NK-92 treated with Interleukin-12 subunit alpha and Interleukin-12 subunit beta, amount 100 ng/mL, for 24 hours (cell line): ENCODE measurements at places on chromosomes 2 and 18.

GRCh38 chr2:72014831-72015230 lies 132.8 kb downstream of the CYP26B1 start:
- DNase-seq, result no peak

- no peak for DNase-seq
Observed at GRCh38 chr2:222240676-222241049, 58.1 kb downstream of the PAX3 start.

- no peak for DNase-seq
Observed at GRCh38 chr2:62478093-62478580, 27.9 kb downstream of the TMEM17 start.

- no peak for DNase-seq
Observed at GRCh38 chr2:181311837-181312236, 145.3 kb upstream of the ITGA4 start.

DNA sequence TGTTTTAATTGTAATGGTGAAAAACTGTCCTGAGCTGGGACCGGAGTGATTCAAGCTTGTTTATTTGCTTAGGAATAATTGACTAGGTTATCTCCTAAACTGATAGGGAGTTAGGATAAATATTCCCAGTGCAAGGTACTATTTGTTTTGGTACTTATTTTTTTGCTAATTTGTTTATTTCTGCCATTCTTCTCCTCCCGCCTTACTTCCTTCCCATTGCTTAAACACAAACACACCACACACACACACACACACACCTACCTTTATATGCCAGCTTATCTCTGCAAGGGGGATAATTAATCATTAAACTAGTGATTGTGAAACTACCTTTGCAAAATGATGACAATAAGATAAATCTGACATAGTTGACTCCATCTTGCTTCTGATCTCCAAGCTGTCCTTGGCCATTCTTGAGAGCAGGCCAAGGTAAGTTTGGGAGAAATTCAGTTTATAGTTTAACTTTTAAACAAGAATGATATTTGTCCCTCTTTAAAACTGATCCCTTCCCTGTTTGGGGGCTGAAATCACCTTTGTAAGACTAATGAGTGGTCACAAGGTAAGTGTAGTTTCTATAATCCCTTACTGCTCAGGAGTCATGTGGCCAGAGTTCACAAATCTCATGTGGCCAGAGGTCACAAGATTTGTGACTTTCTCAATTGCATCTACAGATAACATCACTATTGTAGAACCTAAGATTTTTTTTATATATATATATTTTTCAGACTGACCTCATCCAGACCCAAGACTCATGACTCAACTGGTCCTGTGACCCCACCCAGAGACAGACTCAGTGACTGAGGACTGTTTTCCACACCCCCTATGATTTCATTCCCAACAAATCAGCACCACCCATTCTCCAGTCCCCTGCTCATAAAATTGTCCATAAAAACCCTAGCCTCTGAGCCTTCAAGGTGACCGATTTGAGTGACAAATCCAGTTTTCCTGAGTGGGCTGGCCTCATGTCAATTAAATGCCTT lies 83.1 kb upstream of the LRRTM4 start:
- no peak for DNase-seq

GRCh38 chr2:73284296-73285158 lies at the start of gene FBXO41:
Gene FBXO41, minus strand, starts transcription at chr2:73284478. Its CDS starts 14,848 bp downstream, at chr2:73269630.
- peak; percentile 92 for DNase-seq

DNA sequence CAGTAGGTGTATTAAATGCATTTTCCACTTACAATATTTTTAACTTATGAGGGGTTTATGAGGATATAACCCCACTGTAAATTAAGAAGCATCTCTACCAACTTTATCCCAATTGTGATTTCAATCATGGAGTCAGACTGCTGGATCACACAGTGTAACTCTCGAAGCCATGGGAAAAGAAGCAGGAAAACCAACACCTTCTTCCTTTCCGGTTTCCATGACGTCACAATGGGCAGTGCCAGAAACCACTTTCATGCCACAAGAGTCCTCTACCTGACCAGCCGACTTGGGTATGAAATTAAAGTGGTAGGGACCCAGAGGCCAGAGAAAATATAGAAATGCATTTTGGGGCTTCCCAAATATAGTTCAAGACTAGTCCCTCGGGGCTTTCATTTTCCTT lies 4.2 kb downstream of the RNF152 start:
- no peak for DNase-seq

DNA sequence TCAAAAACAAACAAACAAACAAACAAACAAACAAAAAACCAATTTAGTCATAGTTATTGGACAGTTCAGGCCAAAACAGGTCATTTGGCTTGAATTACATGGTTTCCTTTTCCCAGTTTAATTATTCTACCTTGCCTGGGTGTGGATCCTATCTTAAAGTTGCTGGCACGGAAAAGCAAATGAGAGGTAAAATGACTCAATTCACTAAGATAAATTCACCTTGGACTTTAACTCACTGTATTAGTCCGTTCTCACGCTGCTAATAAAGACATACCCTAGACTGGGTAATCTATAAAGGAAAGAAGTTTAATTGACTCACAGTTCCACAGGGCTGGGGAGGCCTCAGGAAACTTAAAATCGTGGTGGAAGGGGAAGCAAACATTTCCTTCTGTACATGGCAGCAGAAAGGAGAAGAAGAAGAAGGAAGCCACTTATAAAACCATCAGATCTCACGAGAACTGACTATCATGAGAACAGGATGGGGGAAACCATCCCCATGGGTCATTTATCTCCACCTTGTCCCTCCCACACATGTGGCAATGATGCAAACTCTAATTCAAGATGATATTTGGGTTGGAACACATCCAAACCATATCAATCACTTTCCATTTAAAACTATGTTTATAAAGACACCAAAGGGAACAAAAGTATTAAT lies 22.5 kb upstream of the TRAPPC8 start:
- no peak for DNase-seq

GRCh38 chr2:240909216-240909974 lies 3.3 kb downstream of the CROCC2 start:
- no peak for DNase-seq

- DNase-seq, result no peak
Observed at GRCh38 chr2:100257939-100258338, 64.4 kb downstream of the LONRF2 start.

DNA sequence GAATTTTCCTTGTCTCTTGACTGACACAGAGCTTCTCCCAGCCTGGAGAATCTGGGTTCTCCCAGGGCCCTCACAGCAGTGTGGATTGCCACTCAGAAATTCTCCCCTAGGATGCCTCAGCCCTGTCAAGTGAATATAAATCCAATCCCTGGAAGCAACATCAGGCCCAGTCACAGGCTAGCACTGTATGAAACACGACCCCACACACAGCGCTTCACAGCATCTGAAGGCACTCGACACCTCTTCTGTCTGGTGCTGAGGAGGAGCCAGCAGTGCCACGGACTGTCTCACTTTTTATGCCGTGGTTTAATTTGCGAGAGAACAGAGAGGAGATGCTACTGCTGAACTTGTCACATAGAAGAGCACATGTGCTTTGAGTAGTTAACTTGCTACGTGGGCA lies 164.5 kb downstream of the NAPG start:
- DNase-seq, result no peak
